Neural progenitor cell (in vitro differentiated cells): ENCODE measurements at places on chromosomes 7 and 10. TPM values are rescaled to one million over a fixed set of nuclear protein-coding genes. Genes with fewer than 3 reads are reported as not detected.
A peak's percentile ranks its signal among the peaks of the same experiment; 100 is the strongest.

The NUDT13 gene
- 2.4 and 3.0 TPM in 2 replicates for total RNA-seq

- H3K27ac ChIP-seq = no peak overlapping the region
- no peaks in the 10 kb centered on the region for H3K27me3 ChIP-seq
- DNase-seq = no peak
- no peaks in the 10 kb centered on the region for H3K4me1 ChIP-seq
Measured at GRCh38 chr10:44033008-44033407, 351.9 kb downstream of the CXCL12 start.

DNA sequence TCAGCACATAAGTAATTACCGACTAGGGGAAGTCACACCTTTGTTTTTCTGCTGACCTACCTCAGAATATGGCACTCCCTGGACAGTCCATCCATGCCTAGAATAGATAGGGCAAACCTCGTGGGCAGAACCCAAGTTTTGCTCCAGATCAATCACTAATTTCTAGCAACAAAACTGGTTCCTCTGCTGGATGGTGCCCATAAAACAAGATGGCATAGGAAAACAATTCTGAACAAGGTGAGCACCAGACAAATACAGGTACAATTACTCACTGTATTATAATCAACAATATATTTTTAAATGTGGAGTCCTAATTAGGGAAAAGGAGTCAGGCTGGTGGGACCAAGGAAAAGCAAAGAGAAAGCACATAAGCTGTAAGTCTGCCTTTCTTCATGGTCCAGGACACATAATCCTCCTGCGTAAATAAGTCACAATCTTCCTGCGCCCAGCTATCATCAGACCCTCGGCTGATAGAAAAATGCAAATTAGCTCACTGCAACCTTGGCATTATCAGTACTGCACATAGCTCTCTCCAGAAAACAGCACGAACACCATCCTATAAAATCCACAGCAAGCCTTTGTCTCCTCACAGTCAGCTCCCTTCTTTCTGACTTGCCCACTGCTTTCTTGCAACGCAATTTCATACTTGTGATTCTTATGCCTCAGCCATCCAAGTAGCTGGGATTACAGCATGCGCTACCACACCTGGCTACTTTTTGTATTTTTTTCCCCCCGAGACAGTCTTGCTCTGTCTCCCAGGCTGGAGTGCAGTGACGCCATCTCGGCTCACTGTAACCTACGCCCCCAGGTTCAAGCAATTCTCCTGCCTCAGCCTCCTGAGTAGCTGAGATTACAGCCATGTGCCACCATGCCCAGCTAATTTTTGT is 15.1 kb downstream of the URGCP start:
- no peak overlapping the region for H3K27ac ChIP-seq
- no peak for DNase-seq
- no peaks in the 10 kb centered on the region for H3K4me1 ChIP-seq

DNA sequence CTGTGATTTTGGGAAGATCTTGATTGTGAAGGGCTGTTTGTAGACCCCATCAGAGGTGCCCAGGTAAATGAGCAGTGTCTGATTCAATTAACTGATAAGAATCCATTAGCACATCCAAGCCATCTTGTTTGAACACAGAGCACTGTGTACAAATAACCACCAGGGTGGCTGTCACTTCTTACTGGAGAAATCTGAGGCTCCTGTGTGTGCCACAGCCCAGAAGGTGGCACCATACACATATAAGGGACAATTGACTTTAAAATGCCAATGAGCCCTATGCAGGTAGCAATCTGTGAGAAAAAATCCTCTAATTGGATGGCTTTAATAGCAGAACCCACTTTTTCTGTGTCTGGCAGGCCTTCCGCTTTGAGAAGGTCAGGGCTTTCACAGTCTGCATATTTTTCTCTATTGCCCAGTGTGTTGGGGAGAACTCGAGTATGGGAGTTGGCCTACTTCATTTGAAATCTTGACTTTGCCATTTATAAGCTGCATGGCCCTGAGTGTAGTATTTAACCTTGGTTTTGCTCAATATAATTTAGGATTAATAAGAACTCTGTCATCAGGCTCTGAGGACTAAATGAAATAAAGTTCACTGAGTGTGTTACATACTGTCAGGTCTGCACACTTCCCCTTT is 517.4 kb downstream of the CCSER2 start:
- H3K36me3 ChIP-seq = no peaks in the 10 kb centered on the region
- H3K4me1 ChIP-seq = peaks cover 16% of the 10 kb centered on the region
- DNase-seq = peak; percentile 58
- H3K27ac ChIP-seq = no peak overlapping the region

GRCh38 chr10:14753441-14753840 is 21.3 kb downstream of the FAM107B start:
- H3K27ac ChIP-seq = no peak overlapping the region
- H3K36me3 ChIP-seq = no peaks in the 10 kb centered on the region
- no peaks in the 10 kb centered on the region for H3K4me1 ChIP-seq
- DNase-seq = no peak

DNA sequence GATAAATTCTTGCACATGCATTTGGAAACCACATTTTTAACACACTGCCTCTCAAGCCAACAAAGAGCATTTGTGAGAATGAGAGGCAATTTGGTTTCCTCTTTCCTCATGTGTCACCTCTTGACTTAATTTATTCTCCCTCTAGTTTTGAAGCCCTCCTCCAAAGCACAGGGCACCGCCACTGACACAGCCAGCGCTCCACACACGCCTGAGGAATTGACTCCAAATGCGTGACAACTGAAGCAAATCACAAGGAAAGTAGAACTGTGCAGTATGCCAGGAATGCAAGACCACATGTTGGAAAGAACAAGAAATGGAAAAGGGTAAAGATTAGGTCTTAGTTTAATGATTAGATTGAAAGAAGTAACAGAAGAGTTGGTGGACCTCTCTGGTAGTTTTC is 173.3 kb downstream of the LSM5 start:
- peaks cover 2% of the 10 kb centered on the region for H3K4me1 ChIP-seq
- H3K36me3 ChIP-seq = no peaks in the 10 kb centered on the region
- H3K27me3 ChIP-seq = no peaks in the 10 kb centered on the region
- no peak overlapping the region for H3K4me3 ChIP-seq
- no peak overlapping the region for H3K27ac ChIP-seq

DNA sequence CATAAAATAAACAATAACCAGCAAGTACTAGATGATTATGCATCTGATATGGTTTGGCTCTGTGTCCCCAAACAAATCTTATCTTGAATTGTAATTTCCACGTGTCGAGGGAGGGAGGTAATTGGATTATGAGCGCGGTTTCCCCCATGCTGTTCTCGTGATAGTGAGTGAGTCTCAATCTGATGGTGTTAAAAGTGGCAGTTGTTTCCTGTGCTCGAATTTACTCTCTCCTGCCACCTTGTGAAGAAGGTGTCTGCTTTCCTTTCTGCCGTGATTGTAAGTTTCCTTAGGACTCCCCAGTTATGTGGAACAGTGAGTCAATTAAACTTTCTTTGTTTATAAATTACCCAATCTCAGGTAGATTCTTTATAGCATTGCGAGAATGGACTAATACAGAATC is 15.1 kb downstream of the CNTNAP2 start:
- H3K4me1 ChIP-seq = no peaks in the 10 kb centered on the region
- H3K27ac ChIP-seq = no peak overlapping the region
- no peak overlapping the region for H3K4me3 ChIP-seq
- H3K36me3 ChIP-seq = no peaks in the 10 kb centered on the region

DNA sequence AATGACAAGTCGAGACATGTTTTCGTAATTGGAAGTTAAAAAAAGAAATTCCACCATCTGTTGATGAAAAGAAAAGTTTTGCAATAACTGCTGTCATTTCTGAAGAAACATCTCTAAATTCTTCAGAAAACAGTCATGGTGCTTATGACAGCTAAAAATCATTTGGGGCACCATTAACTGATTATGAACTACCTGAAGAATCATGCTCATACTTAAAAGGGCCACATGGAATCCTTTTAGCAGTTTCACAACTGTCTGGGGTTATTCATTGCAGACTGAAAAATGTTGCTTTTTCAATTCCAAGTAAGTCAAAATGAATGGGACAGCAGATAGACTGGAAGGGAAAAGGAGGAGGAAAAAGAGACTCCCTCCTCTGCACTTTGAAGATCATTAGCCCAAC is 134.2 kb downstream of the CHN2 start:
- no peak for DNase-seq
- H3K4me1 ChIP-seq = no peaks in the 10 kb centered on the region
- no peaks in the 10 kb centered on the region for H3K27me3 ChIP-seq
- H3K36me3 ChIP-seq = no peaks in the 10 kb centered on the region
- no peak overlapping the region for H3K27ac ChIP-seq

- H3K27me3 ChIP-seq = no peaks in the 10 kb centered on the region
- no peak for DNase-seq
- no peaks in the 10 kb centered on the region for H3K36me3 ChIP-seq
Measured at GRCh38 chr7:87003872-87004798, 55.3 kb downstream of the ELAPOR2 start.

The NACAD gene
- 0.39 and 1.5 TPM in 2 replicates for total RNA-seq

DNA sequence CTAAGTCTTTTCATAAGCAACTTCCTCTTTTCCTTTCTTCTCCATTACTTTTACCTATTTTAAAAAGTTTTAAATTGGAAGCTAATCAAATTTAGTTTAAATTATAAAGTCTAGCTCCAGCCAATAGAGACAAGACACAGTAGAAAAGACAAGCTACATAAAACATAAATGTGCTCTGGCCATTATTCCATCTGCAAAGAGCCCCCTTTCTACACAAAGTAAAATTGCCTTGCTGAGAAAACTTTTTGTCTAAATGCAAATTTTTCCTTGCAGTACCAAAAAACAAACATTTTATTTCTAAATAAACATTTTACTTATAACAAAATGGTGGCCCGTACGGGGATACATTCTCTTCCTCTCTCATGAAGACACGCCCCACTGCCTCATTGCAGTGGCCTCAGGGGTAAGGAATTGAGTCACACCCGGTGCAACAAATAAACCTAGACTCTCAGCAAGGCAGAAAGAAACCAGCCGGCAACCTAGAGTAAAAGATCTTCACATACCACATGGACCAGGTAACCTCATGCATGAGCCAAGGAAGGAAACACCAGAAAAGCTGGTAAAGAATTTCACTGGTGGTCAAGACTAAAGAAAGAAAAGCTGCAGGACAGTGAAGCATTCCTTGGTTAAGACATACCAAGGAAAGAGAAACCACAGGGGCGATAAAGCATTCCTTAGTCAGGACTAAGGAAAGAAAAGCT is 71.6 kb upstream of the ZNF746 start:
- peaks cover 24% of the 10 kb centered on the region for H3K4me1 ChIP-seq
- H3K27me3 ChIP-seq = no peaks in the 10 kb centered on the region
- DNase-seq = peak; percentile 86
- H3K36me3 ChIP-seq = no peaks in the 10 kb centered on the region
- H3K27ac ChIP-seq = peak overlapping the region; percentile 96

The CLDN3 gene
- total RNA-seq = 1.6 and 14.2 TPM in 2 replicates

The SUGCT gene
- total RNA-seq = 7.8 and 10.1 TPM in 2 replicates

DNA sequence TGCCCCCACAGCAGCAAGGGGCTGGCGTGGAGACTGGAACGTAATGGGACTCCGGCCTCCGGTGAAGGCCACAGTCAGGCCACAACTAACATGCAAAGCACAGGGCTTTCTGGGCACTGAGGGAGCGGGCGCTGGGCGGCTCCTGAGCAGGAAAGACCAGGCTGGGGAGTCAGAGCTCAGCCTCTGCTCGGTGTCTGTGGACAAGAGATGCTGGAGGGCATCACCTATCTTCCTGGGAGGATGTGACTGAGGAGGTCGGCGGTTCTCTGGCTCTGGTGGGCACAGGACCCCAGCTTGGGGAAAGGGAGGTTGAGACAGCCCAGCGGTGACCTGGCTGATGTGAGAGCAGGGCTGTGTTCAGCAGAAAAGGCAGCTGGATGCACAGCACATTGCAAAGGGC is 11.7 kb downstream of the CNPY1 start:
- no peaks in the 10 kb centered on the region for H3K36me3 ChIP-seq
- DNase-seq = no peak

DNA sequence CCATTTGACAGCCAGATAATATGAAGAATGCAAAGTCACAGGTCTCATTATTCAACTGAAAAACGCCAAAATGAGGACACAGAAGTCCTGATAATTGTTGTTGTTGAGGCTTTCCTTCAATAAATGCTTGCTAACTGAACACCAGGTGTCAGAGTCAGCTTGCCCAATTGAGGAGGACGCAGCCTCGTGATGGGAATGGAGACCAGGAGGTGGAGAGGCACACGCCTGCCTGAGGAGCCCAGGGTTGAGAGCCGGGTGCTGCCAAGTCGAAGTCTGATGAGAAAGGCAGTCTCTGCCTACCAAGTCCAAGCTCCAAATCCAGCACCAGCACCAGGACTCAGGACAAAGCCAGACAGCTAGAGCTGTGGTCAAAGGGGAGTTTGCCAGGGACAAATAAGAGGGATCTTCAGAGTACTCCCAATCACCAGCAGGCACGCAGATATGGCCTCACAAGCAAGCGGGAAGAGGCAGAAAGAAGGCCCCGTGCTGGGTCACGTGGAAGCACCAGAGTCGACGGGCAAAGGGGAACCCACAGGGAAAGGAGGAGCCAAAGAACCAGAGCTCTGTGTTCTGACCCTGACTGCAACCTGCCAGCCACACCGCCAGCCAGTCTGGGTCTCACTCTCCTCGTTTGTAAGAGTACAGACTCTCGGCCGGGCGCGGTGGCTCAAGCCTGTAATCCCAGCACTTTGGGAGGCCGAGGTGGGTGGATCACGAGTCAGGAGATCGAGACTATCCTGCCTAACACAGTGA is 47.6 kb downstream of the VOPP1 start:
- no peaks in the 10 kb centered on the region for H3K27me3 ChIP-seq
- no peaks in the 10 kb centered on the region for H3K36me3 ChIP-seq
- H3K4me1 ChIP-seq = peaks cover 32% of the 10 kb centered on the region
- H3K27ac ChIP-seq = no peak overlapping the region
